Bladder microvascular endothelial cell (primary cell): ENCODE measurements at places on chromosomes 1 and 21. TPM values are rescaled to one million over a fixed set of nuclear protein-coding genes. Genes with fewer than 3 reads are reported as not detected.

FAM78B gene
- 0.16 and 0.44 TPM in 2 replicates for total RNA-seq

FNDC5 gene
- total RNA-seq = 0.81 and 2.7 TPM in 2 replicates

HSF2BP gene
- 0.32 and 0.76 TPM in 2 replicates for total RNA-seq

VASH2 gene
- total RNA-seq = 0.31 TPM in 1 of 2 replicates, not detected in the other

UTS2 gene
- total RNA-seq = not detected in 2 replicates

F5 gene
- under 0.01 TPM in 1 of 2 replicates, not detected in the other for total RNA-seq

CBR1 gene
- total RNA-seq = 48.1 and 56.7 TPM in 2 replicates

ASCL5 gene
- total RNA-seq = not detected in 2 replicates

RUNX1 gene
- 1.6 and 2.7 TPM in 2 replicates for total RNA-seq

ADAR gene
- total RNA-seq = 54.9 and 114 TPM in 2 replicates

GFI1 gene
- total RNA-seq = not detected in 2 replicates

CCDC30 gene
- 0.32 and 1.1 TPM in 2 replicates for total RNA-seq

CD48 gene
- not detected in 2 replicates for total RNA-seq

TSTD1 gene
- 3.8 TPM in 1 of 2 replicates, not detected in the other for total RNA-seq

PADI1 gene
- total RNA-seq = under 0.01 TPM in 2 replicates

OR2T2 gene
- total RNA-seq = not detected in 2 replicates

L1TD1 gene
- total RNA-seq = not detected in 2 replicates

IRF6 gene
- 1.5 and 1.9 TPM in 2 replicates for total RNA-seq

AVPR1B gene
- total RNA-seq = not detected in 2 replicates

TMEM54 gene
- 10.0 and 24.0 TPM in 2 replicates for total RNA-seq

MARCKSL1 gene
- total RNA-seq = 63.9 and 129 TPM in 2 replicates

LINGO4 gene
- total RNA-seq = not detected in 2 replicates

KRTAP23-1 gene
- total RNA-seq = not detected in 2 replicates

PGLYRP4 gene
- not detected in 2 replicates for total RNA-seq

INTS11 gene
- total RNA-seq = 54.6 and 91.5 TPM in 2 replicates

SPATA46 gene
- not detected in 2 replicates for total RNA-seq

NUF2 gene
- total RNA-seq = 9.2 and 14.2 TPM in 2 replicates

PLA2G5 gene
- 0.16 and 1.0 TPM in 2 replicates for total RNA-seq

CR1 gene
- total RNA-seq = not detected in 2 replicates

AK5 gene
- total RNA-seq = 1.8 and 61.4 TPM in 2 replicates

PIGP gene
- 1.8 and 4.7 TPM in 2 replicates for total RNA-seq

CHODL gene
- 0.06 and 0.16 TPM in 2 replicates for total RNA-seq

IL12RB2 gene
- total RNA-seq = 0.19 TPM in 1 of 2 replicates, not detected in the other

MTF2 gene
- 25.4 and 41.3 TPM in 2 replicates for total RNA-seq

SPRR2G gene
- total RNA-seq = not detected in 2 replicates

FCRL5 gene
- total RNA-seq = not detected in 2 replicates

BLACAT1 gene
- total RNA-seq = not detected in 2 replicates
